ENCODE measurements at places on chromosomes 1 and 21.

GRCh38 chr1:177912991-177913390 is 56.9 kb downstream of the SEC16B start:
- DNase-seq: no peak

DNA sequence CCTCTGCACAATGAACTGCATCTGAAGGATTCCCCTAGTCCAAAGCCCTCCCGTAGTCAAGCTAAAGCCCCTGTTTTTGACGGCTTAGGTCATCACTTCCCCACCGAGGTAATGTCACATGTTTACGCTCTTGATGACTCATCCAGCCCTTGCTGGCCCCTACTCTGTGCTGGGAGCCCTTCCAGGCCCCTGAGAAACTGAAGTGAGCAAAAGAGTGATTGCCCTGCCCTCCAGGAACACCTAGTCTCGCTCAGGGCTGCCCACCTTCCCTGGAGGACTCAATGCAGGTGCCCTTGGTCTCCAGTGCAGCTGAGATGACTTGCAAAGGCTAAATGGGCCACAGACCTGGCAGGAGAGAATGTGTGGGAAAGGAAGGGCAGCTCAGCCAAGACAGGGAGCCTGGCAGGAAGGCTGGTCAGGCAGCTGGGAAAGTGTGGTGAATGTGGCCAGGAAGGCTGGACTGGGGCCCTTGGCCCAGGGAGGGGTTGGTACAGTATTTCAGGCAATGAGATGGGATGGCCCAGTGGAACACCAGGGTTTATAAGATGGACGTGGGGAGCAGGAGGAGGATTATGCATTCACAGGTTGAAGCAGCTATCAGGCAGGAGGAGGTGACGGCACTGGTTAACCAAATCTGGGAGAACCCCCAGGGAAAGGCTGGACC is 345.6 kb downstream of the NPHP4 start:
- DNase-seq: no peak

GRCh38 chr1:9250411-9251381 is 16.1 kb downstream of the H6PD start:
- no peak for DNase-seq

- DNase-seq: no peak
Observed at GRCh38 chr1:16966282-16966681, 14.1 kb downstream of the MFAP2 start.

GRCh38 chr1:220924331-220924970 is 45.2 kb downstream of the HLX start:
- DNase-seq: no peak

DNA sequence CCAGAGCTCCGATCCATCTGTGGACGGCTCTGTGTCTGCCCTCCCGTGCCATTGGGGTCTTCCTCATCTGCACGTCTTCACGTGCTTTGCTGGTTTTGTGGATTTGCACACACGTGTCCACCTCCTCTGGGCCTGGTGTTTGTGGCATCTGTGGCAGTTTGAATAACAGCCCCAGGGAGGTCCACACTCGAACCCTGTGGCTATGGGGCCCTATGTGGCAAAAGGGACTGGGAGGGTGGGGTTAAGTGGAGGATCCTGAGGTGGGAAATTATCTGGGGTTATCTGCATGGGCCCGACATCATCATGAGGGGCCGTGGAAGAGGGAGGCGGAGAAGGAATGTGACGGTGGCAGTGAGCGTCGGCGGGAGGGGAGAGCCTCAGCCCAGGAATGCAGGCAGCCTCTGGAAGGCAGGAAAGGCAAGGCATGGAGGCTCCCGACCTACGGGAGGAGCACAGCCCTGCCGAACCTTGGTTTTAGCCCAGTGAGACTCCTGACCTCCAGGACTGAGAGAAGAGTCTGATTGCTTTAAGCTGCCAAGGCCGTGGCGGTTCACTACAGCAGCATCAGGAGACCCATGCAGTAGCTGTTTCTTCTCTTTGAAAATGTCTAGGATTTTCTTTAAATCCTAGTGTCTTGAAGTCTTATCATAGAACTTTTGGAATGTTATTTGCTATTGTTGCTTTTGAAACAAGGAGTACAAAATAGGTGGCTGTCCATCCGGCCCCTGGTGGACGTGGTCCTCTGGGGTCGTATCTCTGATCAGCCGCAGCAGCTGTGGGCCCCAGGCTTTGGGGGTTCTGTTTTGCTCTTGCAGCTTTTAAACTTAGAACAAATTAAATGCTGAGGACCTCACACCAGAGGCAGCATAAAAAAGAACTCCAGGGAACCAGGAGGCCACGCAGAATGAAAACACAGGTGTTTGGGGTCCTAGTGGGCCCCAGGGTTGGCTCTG is 40.0 kb upstream of the LRRC3 start:
- DNase-seq: no peak

DNA sequence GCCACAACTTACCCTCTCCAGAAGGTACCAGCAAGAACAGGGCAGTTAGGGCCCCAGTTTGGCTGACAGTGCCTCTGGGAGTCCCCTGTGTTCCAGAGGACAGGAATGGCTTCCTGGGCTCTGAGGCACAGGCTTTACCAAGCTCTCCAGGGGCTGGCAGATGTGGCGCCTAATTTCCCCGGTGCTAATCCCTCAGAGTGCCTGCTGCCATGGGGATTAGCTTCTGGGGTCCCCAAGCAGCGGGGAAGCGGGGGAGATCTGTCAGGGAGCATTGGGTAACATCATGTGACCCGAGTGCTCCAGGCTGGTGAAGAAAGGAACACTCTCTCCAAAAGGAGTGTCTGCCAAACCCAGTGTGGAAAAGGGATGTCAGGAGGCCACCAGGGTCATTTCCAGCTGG is at the start of gene LACTBL1:
Gene LACTBL1, minus strand, starts transcription at position 107 of the 400 bp plus-strand sequence. CDS start 550 bp downstream, outside the sequence.
- no peak for DNase-seq

GRCh38 chr1:171715813-171716251 is 26.0 kb downstream of the VAMP4 start:
- DNase-seq: no peak

DNA sequence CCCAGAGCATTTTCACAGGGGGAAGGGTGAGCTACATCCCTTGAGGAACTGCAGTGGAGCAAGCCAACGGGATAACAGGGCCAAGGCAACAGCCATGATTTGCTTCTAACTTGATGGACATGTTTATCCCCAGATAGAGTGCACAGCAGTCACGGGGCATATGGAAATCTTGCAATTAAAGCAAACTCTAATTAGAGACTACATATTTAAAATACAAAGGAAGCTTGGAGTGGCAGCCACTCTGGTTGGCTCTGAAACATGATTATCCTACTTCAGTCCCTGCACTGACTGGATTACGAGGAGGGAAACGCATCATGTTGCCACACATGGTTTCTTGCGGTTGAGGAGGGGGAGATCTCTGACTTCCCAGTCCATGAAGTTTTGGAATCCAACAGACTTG is 60.8 kb downstream of the BEND5 start:
- DNase-seq: no peak

- DNase-seq: no peak
Observed at GRCh38 chr1:150997949-150998348, 8.8 kb downstream of the MINDY1 start.

DNA sequence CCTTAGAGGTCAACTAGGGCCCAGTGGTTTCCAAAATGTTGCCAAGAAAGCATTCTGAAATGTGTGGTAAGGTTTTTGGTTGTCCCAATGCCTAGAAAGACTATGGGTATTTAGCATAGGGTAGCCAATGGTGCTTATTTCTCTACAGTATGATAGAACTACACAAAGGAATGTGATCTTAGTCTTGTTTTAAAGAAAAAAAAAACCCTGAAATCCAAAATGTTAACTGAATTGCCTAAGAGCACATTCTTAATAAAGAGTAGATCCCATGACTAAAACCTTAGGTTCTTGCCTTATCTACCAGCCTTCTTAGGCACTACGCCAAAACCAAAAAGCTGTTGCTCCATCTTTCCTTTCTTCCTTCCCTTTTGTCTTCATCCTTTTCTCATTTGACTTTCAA is 428.2 kb downstream of the MRPL39 start:
- no peak for DNase-seq

GRCh38 chr1:218467101-218468072 is 122.3 kb downstream of the TGFB2 start:
- no peak for DNase-seq

DNA sequence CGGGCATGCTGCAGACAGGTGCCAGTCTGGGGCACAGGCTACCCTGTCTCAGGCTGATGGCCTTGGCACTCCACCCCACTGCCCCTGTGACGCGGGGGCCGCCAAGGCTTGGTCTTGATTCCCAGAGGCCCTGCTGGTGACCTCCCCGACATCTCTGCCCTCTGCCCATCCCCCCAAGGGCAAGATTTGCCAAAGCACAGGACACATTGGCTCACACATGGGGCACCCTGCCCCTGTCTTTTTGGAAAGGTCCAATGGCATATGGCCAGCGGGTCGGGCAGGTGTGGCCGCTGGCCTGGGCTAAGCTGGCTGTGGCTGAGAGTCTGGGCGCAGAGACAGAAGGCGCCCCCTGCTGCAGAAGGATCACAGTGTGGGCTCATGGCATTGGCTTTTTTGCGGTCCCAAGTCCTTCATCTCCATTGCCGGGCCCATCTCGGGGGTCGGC is 4.6 kb downstream of the MIB2 start:
- DNase-seq: no peak

- DNase-seq: no peak
Observed at GRCh38 chr1:182631053-182631677, 27.0 kb upstream of the RGS16 start.

DNA sequence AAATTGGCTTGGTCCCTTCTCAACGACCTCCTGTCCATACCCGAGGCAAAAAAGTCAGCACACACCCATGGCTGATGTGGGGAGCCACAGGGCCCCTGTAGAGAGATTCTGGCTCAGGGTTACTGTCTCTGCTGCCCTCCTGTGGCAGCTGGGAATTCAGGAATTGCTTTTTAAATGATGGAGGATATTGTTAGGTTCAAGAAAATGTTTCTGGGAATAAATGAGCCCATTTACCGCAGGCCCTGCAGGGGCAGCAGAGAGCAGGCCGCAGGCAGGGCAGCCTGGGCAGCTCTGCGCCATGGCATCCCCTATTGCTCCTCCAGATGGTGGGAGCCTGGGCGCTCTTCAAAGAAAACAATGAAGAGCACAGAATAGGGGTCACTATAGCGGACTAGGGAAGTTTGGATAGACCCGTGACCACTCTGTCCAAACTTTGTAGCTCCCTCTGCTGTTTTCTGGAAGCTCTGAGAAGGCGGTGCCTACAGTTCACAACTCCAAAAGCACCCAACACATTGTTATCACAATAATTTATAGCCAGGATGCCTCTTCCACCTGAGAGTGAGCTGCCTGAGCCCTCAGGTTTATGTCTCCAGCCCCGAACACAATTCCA is 201.1 kb downstream of the BACH1 start:
- DNase-seq: peak; percentile 44

Measured in NCI-H1048 (cell line).